ENCODE measurements at places on chromosomes 11 and 22.

DNA sequence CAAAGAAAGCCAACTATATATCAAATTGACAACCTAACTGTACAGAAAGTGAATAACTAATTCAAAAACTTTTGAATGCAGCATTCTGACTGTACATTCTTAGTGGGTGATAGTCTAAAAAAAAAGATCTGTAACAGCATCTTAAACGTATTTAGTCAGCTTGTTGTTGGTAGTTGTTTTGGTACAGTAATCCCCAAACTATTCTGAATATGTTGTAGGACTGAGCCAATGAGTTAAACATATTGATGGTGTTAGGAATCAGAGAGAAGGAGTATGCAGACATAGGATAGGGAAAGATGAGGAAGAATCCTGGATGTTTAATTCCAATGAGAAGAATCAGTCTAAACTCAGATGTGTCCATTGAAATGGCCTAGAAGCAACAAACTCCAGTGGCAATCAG lies 41.9 kb upstream of the KIRREL3 start:
- peak; percentile 74 for DNase-seq

DNA sequence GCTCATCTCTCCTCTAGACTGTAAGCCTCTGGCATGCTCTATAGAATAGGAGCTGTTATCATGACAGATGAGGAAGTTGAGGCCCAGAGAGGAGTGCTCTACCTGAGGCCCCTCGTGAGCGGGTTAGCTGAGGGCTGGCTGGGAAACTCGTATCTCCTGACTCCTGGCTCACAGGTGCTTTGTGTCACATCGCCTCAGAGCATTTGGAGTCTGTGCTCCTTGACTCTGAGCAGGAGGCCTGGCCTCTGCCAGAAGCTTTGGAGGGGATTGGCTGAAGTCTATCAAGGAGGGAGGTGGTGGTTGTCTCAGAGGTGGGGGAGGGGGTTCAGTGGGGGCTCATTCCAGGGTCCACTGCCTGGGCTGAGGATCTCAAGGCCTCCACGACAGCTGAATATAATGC lies 7.4 kb downstream of the KCNC1 start:
- DNase-seq: no peak

GRCh38 chr11:70105369-70105754 lies 27.2 kb downstream of the ANO1 start:
- DNase-seq: no peak

DNA sequence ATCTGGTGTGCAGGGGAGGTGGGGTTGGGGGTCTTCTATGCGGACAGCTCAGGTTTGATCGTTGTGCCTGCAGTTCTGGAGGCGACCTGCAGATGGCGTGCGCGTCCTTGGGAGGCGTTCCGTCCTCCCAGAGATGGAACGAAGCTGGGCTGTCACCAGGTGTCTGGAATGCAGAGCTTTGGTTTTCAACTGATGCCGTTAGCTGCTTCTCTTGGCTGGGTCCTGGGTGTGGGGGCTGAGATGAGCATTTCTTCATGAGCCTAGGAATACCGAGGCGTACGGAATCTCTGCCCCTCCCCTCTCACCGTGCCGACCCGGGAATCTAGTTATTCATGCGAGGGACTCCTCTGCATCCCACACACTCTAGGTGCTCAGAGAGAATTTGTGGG lies 98.6 kb downstream of the CEP164 start:
- DNase-seq: peak; percentile 6

DNA sequence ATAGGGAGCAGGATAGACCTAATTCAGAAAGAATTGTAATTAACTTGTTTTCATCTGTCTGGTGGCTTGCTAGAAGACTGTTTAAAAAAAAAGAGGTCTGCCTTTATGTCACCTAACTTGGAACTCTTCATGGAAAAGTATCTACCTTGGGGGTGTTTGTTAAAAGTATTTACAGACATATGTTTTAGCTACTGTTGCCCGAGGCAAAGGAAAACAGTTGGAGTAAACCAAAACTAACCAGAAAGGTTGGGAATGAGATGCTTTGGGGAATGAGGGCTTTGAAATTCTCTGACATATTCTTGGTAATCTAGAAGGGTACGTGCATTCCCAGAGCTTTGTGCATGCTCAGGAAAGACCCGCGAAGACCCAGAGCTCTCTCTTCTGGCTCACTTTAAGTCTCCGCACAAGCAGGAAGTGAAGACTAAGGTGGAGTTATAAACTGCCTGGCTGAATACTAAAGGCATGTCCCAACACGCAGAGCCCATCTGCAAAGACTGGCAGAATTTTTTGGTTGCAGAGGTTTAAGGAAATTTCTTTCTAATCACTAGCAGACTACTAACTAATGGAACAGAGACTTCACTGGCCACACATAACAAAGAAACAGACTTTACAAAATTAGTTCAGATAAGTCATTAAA lies 33.2 kb downstream of the HIKESHI start:
- no peak for DNase-seq
